ENCODE measurements at places on chromosomes 1 and 21. TPM values are rescaled to one million over a fixed set of nuclear protein-coding genes. Genes with fewer than 3 reads are reported as not detected.
A peak's percentile ranks its signal among the peaks of the same experiment; 100 is the strongest.

The PADI2 gene
- total RNA-seq, result 0.20 TPM

The RAD54L gene
- 0.77 TPM for total RNA-seq

The AGRN gene
- total RNA-seq, result 38.9 TPM

The RIMKLA gene
- total RNA-seq, result 0.12 TPM

The CIART gene
- 2.0 TPM for total RNA-seq

DNA sequence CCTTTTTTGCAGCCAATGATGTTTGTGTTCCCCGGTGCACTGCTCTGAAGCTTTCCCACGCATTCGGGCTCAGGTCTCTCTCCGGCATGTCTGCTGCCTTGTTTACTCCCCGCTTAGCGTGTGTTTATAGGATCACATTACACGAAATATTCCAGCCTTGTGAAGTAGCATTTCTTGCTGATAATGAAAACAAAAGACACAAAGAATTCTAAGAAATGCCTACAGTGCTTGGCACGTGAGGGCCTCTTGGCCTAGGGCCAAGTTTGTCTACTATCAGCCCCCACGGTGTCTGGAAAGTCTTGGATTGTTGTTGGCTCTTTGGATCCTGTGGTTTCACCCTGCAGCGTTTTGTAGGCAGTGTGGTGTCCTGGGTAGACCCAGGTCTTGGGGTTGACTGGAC lies 11.2 kb upstream of the GSTM4 start:
- no peaks in the 10 kb centered on the region for H3K4me1 ChIP-seq
- H3K27ac ChIP-seq, result no peak overlapping the region
- DNase-seq, result no peak
- no peaks in the 10 kb centered on the region for H3K27me3 ChIP-seq

DNA sequence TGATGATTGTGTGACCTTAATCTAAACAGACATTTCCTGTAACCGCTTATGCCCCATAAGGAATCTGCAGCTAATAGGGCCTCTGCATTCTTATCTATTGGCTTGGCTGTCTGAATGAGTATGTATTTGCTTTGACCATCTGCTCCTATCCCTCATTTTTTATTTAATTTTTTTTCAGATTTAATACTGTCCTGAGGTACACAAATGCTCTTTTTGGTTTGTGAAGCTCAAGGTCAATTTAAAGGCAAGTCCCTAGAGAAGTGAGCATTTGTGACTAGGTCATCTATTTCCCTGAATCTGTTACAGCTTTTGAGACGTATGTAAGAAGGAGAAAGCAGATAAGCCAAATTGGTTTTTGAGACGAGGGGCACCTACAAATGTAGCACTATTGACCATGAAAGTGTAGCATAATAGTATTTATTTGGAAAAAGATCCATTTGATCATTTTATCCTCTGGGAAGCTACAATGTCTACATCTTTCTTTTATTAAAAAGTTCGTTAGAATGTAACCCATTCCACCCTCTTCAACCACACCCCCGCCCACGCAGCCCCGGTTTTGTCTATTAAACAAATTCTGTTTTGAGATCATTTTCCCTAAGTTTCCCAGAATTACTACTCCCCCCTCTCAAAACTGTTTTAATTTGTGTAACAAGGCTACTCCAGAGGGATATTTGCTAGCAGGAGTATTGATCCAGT lies 69.2 kb upstream of the HSPA13 start:
- DNase-seq, result no peak
- no peaks in the 10 kb centered on the region for H3K4me1 ChIP-seq
- H3K4me3 ChIP-seq, result no peak overlapping the region
- H3K27me3 ChIP-seq, result no peaks in the 10 kb centered on the region
- H3K36me3 ChIP-seq, result no peaks in the 10 kb centered on the region
- H3K27ac ChIP-seq, result no peak overlapping the region

- no peaks in the 10 kb centered on the region for H3K4me1 ChIP-seq
- H3K36me3 ChIP-seq, result no peaks in the 10 kb centered on the region
- no peak overlapping the region for H3K4me3 ChIP-seq
- no peaks in the 10 kb centered on the region for H3K27me3 ChIP-seq
These were observed 106.7 kb downstream of the SETD4 start for GRCh38 chr21:35953597-35953996.

DNA sequence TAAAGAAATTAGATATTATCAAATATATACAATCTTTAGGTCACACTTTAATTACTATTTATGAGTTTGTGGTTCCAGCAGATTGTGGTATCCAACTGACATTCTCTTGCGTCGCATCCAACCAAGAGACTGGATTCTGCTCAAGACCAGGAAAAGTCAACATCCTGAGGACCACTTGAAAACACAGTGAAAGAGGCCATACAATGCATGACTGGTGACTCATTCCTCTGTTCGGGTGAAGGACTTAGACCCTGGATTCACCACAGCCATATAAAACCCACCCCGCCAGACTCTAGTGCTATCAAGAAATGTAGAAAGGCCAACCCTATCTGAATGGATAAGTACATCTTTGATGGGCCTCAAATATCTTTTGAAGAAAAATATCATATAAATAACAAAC lies 14.5 kb upstream of the CFHR4 start:
- no peaks in the 10 kb centered on the region for H3K27me3 ChIP-seq
- H3K27ac ChIP-seq, result no peak overlapping the region
- DNase-seq, result no peak
- no peak overlapping the region for H3K4me3 ChIP-seq

GRCh38 chr21:38766987-38767722 lies 38.6 kb upstream of the ETS2 start:
- peak overlapping the region; percentile 89 for H3K27ac ChIP-seq
- no peaks in the 10 kb centered on the region for H3K27me3 ChIP-seq
- no peak for DNase-seq
- no peaks in the 10 kb centered on the region for H3K36me3 ChIP-seq
- H3K4me1 ChIP-seq, result no peaks in the 10 kb centered on the region
- H3K4me3 ChIP-seq, result peak overlapping the region; percentile 48

GRCh38 chr1:222995620-222996309 lies 147.3 kb downstream of the TLR5 start:
- no peaks in the 10 kb centered on the region for H3K27me3 ChIP-seq
- DNase-seq, result no peak

GRCh38 chr1:74522148-74522547 lies 9.7 kb upstream of the LRRC53 start:
- H3K27me3 ChIP-seq, result no peaks in the 10 kb centered on the region
- H3K4me3 ChIP-seq, result no peak overlapping the region
- DNase-seq, result no peak
- no peak overlapping the region for H3K27ac ChIP-seq
- H3K36me3 ChIP-seq, result no peaks in the 10 kb centered on the region

DNA sequence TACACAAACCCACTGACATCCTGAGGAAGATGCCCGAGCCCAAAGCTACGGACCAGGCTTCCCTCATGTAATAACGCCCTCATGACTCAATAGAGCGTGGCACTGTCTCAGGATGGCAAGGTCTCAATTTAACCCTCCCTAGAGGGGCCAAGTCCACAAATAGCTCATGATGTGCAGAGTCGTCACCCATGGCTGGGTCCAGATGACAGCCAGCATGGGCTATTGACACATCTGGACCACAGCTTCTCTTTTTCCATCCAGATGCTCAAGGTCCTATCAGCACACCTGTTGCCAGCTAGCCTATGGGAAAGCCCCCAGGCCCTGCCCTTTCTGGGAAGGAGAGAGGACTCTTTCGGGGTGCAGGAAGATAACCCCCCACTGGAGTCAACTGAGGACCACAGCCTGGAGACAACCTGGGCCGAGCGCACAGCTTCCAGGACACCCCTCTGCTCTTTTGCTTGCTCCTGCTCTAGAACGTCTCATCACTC lies 2.8 kb downstream of the LAPTM5 start:
- H3K4me3 ChIP-seq, result no peak overlapping the region
- no peak overlapping the region for H3K27ac ChIP-seq
- no peak for DNase-seq
- H3K4me1 ChIP-seq, result no peaks in the 10 kb centered on the region
- H3K36me3 ChIP-seq, result no peaks in the 10 kb centered on the region
- H3K27me3 ChIP-seq, result no peaks in the 10 kb centered on the region

DNA sequence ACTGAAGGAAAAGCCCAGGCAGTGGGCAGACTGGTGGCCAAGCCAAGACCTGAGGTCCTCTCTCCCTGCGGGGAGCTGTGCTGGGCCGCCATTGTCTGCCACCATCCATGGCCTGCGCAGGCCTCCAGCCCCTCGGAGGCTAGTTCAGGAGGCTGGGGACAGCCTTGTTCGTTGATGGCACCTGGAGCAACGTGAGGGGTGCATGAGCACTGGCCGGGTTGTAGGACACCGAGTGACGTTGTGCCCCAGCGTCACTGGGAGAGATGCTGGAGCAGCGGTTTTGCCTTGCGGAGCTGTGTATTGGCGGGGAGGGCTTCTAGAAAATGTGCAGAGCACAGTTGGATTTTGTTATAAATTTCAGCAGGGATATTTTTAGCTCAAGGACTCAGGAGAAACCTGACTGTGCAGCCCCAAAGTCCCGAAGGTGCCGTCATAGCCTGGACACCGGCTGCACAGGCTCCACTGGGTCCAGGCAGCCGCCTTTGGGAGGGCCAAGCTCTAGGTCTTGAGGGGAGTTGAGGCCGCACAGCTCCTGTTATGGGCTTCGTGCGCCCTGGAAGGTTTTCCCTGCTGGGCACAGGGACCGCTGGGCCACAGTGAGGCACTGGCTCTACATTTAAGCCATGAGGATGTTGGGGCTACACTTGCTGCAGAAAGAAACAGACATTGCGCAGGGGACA lies 48.2 kb upstream of the ADARB1 start:
- no peaks in the 10 kb centered on the region for H3K27me3 ChIP-seq
- H3K4me3 ChIP-seq, result no peak overlapping the region
- DNase-seq, result no peak
- H3K36me3 ChIP-seq, result no peaks in the 10 kb centered on the region
- H3K4me1 ChIP-seq, result no peaks in the 10 kb centered on the region
- no peak overlapping the region for H3K27ac ChIP-seq

DNA sequence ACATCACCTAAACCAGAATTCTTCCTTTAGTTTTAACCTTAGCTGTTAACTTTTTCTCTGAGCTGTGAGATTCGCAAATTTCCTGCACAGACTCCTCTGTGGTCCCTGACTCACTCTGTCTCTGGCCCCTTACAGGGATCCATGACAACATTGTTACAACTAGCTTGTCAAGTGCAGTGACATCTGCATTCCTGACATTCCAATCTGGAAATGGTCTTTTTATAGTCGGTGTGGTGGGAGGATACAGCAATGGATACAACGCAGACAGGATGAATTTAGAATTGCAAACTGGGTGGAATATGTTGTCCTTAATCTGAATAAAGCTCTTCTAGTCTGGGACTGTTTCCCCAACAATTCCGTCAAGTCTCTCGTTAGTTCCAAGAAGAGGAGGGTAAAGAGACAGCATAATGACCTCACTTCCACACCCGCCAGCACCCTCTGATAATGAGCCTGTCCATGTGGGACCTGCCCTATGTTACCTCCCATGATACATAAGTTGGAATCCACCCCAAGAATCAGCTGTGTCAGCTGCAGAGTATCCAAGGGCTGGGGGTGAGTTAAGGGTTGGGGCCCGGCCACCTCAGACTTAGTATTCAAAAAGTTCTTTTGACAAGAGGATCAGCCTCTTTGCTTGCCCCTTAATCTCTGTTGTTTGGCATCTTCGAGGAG lies 49.4 kb downstream of the ILDR2 start:
- peaks cover 2% of the 10 kb centered on the region for H3K4me1 ChIP-seq
- DNase-seq, result no peak
- H3K27ac ChIP-seq, result no peak overlapping the region
- no peak overlapping the region for H3K4me3 ChIP-seq
- H3K27me3 ChIP-seq, result peaks cover 5% of the 10 kb centered on the region
